CD4-positive, alpha-beta T cell treated with Interleukin-15 for 4 hours (primary cell): ENCODE measurements at places on chromosomes 1 and 21.

GRCh38 chr1:169945181-169945580 is 51.5 kb upstream of the SCYL3 start:
- no peak for DNase-seq

GRCh38 chr1:25810341-25811299 is 9.1 kb upstream of the MTFR1L start:
- peak; percentile 79 for DNase-seq

DNA sequence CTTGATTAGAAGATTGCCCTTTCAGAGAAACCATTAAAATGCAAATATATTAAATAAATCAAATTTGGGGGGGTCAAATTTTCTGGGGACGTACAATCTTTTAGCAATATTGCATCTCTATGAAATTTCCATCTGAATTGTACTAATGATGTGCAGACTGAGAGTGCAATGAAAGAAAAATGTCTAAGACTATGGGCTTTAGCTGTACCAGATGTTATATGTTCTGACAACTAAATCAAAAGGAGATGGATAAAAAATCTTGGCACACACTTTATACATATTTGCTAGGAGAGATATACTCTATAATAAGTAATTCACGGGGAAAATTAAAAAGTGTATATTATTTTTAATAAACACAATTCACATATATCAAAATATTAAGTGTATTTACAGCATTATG is 13.0 kb upstream of the PLPPR5 start:
- DNase-seq: no peak

GRCh38 chr1:112418099-112418892 is 22.3 kb downstream of the CTTNBP2NL start:
- no peak for DNase-seq

DNA sequence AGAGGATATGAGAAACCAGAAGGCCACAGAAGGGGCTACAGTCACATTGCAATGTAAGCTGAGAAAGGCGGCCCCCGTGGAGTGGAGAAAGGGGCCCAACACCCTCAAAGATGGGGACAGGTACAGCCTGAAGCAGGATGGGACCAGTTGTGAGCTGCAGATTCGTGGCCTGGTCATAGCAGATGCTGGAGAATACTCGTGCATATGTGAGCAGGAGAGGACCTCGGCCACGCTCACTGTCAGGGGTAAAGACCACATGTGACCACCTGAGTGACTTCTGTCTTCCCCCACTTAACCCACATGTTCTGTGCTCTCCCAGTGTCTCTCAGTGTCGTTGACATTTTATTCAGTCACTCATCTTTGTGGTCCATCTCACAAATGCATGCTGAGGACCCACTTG is 92.1 kb downstream of the OBSCN start:
- no peak for DNase-seq

DNA sequence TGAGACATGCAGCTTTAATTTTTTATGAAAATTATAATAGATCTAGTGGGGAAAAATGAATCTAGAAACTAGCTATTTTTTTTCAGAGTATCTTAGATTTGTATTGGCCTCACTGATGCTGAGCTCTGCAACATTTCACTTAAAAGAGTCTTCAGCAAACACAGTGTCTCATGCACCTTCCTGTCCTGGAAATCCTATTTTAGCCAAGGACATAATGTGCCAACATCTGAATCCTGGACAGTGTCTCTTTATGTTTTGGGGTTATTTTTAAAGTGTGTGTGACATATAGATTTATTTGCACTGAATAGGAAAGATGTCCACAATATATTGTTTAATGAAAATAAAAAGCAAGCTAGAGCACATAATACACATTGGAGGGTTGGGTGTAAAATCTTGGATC is 199.1 kb upstream of the FMN2 start:
- DNase-seq: no peak

- DNase-seq: no peak
Observed at GRCh38 chr1:209689477-209689876, 14.3 kb downstream of the G0S2 start.

- DNase-seq: no peak
Observed at GRCh38 chr1:36885540-36886357, 148.6 kb downstream of the GRIK3 start.

DNA sequence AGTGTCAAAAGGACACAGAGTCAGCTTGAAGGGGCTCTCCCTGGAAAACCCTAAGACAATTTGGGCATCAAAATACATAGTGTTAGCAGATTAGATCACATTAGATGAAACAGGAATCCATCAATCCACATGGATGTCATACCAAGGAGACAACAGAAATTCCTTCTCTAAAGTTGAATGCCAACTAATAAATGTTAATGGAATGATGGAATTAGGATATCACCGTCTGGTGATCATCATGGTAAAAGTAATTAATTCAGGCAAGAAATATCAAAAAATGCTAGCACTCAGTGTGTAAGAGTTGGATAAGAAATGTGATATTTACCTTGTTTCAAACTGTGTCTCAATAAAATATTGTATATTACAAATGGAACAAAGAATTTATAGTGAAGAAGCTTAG is 10.9 kb upstream of the SLC25A24 start:
- DNase-seq: no peak

DNA sequence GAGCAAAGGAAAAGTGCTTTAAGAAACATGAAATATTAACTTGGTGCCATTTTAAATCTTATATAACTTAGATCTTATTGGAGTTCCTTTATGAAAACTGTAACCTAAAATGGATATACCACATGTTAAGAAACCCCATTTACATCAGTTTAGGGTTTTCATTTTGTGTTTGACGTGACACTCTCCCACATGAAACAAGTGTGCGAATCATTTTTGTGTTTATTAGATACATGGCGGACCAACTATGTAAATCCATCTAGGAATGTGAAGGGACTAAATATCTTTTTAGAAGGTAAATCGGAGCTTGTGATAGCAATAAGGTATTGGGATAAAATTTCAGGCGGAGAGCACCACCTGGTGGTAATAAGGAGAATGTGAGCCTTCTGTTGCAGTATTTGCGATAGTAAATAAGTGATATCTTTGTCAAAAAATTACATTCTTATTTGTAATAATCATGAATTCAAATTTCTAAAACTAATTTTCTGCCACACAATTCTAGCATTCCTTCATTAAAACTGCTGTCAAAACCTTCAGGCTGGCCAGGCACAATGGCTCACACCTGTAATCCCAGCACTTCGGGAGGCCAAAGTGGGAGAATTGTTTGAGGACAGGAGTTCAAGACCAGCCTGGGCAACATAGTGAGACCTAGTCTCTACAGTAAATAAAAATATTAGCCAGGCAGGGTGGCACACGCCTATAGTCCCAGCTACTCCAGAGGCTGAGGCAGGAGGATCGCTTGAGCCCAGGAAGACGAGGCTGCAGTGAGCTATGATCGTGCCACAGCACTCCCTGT is 31.3 kb downstream of the SMAP2 start:
- DNase-seq: peak; percentile 60

- no peak for DNase-seq
Observed at GRCh38 chr1:173503391-173503790, 26.3 kb downstream of the PRDX6 start.
